ENCODE measurements at places on chromosomes 2 and 18. TPM values are rescaled to one million over a fixed set of nuclear protein-coding genes. Genes with fewer than 3 reads are reported as not detected.

GRCh38 chr2:40450796-40451430 is 977 bp downstream of the SLC8A1 start:
- no peak for DNase-seq

INHBB gene
- total RNA-seq: 3.9 TPM

SLC4A5 gene
- 1.2 TPM for total RNA-seq

- DNase-seq: no peak
Observed at GRCh38 chr18:26159353-26159752, 25.7 kb downstream of the PSMA8 start.

GRCh38 chr2:209878701-209879100 is 107.1 kb downstream of the UNC80 start:
- DNase-seq: no peak
